ENCODE measurements at places on chromosomes 11 and 22. TPM values are rescaled to one million over a fixed set of nuclear protein-coding genes. Genes with fewer than 3 reads are reported as not detected.

GRCh38 chr22:28815111-28815510, 14.7 kb upstream of the XBP1 start:
- no peak for DNase-seq

- DNase-seq = no peak
Observed at GRCh38 chr11:61895718-61896059, 4.3 kb upstream of the FADS3 start.

DNA sequence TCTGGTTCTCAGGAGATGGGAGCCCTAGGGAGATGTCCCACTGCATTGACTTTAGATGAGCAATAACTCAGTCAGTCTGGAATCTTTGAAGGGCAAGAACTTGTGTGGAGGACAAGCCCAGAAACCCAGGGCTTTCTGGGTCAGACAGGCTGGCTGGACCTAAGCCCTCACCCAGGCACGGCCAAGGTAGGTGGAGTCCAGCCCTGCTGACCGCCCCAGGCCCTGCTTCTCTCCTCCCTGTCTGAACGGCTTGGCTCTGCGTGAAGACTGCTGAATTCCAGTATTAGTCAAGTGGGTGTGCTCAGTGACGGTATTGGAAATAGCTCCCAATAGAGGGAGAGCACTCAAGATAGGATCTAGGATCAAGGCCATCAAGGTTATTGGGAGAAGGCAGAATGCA, 6.1 kb downstream of the CXCR5 start:
- DNase-seq = no peak

C11orf97 gene
- not detected for total RNA-seq

DNA sequence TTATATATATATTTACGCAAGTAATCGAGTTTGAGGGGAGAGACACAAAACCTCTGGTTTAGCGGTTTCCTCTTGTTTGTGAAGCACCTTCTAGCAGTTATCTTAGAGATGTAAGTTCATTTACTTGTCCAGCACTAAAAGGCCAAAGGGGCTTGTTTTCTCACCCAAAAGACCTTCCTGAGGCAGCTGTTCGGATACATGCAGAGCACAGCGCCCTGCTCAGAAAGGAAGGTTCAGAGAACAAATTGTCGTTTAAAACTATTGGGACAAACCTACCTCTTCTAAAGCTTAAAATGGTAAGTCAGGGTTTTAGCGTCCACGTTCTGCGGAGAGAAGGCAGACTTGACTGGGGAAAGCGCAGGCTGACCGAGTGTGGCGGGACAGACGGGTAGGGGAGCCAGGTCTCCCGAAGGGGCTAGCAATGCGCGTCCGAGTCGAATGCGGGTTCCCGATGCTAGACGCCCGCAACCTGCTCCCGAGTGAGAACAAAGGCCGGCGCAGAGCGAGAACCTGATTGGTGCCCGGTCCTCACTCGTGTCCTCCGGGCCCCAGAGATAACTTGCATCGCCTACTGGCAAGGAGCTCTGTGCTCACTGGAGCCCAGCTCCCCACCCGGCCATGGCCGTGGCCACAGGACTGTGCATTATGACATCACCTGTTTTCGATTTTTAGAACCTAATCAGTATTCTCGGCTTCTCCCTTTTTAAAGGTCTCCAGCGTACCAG, 1.0 kb upstream of the SESN3 start:
- DNase-seq = peak; percentile 71

UVRAG gene
- total RNA-seq = 14.3 TPM

DNA sequence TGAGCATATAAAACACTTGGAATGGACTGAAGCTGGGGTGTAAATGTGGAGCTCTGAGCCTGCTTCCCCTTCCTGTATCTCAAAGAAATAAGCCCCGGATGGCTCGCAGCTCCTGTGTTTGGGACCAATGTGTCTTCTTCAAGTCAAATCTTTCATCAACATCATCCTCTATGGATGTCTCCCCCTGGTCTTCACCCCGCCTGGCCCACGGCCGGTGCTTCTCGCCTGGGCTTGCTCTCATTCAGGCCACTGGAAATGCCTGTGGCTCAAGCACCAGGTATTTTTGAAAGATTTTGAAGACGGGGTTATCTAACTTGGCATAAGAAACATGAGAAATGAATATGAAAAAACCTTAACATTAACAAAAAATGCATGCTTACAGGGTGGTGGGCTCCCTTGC, 769.8 kb downstream of the BRD1 start:
- no peak for DNase-seq

GRCh38 chr11:122617926-122618325, 37.6 kb upstream of the UBASH3B start:
- no peak for DNase-seq

GRCh38 chr22:29457730-29458129, 19.3 kb downstream of the RFPL1 start:
- peak; percentile 40 for DNase-seq

DEUP1 gene
- not detected for total RNA-seq

- DNase-seq = no peak
Observed at GRCh38 chr11:129967996-129968395, 34.6 kb downstream of the PRDM10 start.

GRCh38 chr11:133966172-133966651, 9.4 kb upstream of the IGSF9B start:
- DNase-seq = no peak

DNA sequence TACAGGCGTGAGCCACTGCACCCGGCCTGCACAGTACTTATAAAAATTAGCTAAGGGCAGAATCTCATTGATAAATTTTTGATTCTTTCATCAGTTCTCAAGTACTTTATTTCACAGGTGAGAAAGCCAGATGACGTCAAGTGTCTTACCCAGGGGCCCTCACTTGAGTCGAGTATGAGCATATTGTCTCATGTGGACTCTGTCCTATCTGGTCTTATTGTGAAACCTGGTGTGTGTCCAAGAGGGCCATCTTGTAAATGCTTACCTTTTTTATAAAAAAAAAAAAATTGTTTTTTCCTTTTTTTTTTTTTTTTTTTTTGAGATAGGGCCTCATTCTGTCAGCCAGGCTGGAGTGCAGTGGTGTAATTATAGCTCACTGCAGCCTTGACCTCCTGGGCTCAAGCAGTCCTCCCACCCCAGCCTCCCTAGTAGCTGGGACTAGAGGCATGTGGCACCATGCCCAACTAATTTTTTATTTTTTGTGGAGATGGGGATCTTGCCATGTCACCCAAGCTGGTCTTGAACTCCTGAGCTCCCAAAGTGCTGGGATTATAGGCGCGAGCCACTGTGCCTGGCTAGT, 6.0 kb downstream of the ACO2 start:
- DNase-seq = no peak

GRCh38 chr22:43393132-43393843, 18.5 kb upstream of the MPPED1 start:
- no peak for DNase-seq

- DNase-seq = no peak
Observed at GRCh38 chr11:19208959-19209546, 7.3 kb upstream of the CSRP3 start.

DNA sequence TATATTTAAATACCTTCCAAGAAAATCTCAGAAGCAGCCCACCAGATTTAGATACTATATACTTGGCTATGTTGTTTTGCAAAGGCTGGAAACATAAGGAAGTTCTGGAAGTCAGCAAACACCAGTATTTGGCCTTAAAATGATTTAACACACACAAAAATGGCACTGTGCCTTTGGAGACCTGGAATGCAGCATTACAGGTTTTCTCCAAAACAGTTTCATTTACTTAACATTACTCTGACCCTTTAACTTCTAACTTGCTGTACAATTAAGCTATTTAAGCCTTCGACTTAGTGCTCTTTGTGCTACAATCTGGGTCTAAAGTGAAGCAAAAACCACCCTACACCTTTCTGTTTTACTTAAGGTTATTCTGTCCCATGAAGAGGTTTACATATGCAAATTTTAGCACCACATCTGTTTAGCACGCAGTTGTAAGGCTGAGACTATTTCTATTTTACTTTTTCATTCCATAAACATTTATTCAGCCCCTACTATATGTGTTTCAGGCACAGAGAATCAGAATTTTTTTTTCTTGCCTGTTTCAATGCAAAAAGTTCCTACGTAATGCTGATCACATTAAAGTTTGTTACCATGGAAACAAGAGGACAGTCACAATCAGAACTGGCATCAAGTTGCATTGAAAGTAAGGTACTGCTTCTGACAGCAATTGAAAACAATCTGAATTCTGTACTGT, 70.3 kb downstream of the MAML2 start:
- no peak for DNase-seq

MN1 gene
- 0.36 TPM for total RNA-seq

DNA sequence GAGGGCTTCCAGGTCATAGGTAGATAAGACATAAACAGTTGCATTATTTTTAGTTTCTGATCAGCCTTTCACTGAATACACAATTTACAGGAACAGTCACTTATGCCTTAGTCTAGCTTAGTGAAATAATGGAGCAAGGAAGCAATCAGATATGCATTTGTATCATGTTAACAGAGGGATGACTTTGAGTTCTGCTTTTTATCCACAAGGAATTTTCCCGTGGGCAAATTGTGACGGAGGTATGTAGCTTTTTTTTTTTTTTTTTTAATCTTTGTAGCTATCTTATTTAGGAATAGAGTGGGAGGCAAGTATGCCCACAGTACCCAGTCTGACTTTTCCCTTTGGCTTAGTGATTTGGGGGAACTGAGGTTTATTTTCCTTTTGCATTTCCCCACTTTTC, 3.4 kb upstream of the NLRP10 start:
- DNase-seq = no peak

ANO5 gene
- not detected for total RNA-seq

DNA sequence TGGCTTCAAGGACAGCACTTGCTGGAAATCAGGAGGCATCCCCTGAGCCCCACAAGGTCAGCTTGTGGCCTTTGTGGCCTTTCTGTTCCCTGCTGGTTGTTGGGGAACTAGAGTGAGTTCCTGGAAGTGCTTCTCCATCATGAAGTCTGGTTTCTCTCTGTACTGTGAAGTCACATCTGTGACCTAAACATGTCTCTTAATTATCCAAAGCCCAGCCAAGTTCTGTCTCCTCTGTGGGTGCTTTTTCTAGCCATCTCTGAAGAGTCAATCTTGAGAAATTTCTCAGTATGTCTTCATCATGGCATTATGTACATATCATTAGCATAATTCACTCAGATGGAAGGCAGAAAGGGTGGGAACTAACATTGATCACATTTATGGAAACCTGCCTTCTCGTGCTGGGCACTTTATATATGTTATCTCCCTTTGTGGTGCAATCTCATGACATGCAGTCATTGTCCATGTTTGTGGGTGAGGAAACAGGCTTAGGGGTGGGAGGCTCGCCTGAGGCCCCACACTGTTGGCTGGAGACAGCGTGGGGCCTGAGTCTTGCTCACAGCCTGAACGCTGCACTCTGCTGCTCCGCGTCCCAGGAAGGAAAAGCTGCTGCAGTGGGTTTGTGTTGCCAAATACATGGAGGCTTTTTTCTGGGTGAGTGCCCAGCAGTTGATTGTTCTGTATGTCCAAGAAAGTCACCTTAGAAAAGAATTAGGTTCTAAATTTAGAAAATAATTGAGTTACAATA, 24.6 kb downstream of the IGHMBP2 start:
- no peak for DNase-seq

DNA sequence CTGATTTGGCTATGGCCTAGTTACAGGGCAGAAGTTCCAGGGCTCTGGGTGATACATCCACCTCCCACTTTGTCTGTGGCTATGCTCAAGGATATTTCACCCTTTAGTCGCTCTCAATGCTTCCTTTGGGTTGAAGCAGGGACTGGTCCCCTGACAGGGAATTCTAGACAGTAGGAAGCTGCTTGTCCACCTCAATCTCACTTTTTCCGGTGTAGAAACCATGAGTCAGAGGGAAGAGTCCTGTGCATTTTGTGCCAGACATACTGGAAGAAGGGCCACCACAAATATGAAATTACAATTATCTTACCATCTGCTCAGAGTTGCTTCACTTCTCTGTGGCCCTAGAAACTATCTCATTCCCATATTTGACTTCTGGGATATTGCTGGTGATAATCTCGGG, 413.7 kb upstream of the FAT3 start:
- DNase-seq = no peak

DNA sequence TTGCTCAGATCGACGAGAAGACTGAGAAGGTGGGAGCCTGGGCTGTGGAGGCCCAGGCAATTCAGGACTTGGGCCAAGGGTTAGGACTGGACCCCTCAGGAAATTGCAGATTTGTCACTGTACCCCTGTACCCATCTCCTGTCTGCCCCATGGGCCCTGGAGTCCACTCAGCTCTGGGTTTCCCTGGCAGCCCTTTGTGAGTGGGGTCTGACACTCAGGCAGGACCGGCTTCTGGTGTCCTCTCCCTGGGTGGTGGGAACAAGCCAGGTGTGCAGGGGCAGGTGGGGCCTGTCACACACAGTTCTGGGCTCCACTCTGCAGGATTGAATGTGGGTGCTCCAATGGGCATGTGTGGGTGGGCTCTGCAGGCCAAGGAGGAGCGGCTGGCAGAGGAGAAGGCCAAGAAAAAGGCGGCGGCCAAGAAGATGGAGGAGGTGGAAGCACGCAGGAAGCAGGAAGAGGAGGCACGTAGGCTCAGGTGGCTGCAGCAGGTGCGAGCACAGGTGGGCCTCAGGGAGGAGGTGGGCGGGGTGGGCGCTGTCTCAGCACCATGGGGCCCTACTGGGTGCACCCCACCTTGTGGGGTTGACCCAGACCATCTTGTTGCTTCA, 21.6 kb downstream of the INCENP start:
- no peak for DNase-seq

MPZL2 gene
- 1.2 TPM for total RNA-seq

DNA sequence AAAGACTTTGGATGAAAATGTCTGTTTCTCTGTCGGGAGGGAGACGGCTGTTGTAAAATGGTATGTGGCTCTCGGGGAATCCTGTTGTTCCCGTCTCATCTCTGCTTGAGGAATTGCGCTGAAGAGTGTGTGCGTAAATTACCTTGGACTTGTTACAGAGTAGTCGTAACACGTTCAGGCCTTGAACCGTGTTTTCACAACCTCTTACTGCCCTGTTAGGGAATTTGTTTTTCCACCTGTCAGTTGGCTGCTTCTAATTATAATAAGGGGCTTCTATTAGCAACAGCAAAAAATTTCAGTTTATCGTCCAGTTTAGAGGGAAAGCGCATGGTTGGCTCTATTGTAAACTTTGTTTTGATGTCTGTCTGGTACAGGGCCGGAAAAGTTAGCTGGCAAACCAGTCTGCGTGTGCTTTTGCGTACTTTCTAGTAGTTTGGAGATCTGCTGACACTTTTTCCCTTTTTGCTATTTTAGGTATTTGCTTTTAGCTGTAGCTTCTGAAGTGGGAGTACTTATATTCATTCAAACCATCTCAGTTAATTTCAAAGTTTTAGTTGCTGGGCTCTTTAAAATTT, 1.5 kb downstream of the HIPK3 start:
- DNase-seq = no peak

- no peak for DNase-seq
Observed at GRCh38 chr22:38246046-38246658, 26.7 kb downstream of the TMEM184B start.

OR51E2 gene
- not detected for total RNA-seq

- no peak for DNase-seq
Observed at GRCh38 chr11:7775689-7776088, 21.1 kb downstream of the OR5P2 start.

PLXNB2 gene
- 8.1 TPM for total RNA-seq

- DNase-seq = no peak
Observed at GRCh38 chr11:92130421-92130831, 94.2 kb upstream of the FAT3 start.

FBLN1 gene
- total RNA-seq = not detected

HEPN1 gene
- total RNA-seq = not detected

- no peak for DNase-seq
Observed at GRCh38 chr22:49357661-49358440, 469.8 kb downstream of the BRD1 start.

GAL gene
- total RNA-seq = not detected

MUC2 gene
- not detected for total RNA-seq

GRCh38 chr11:69921128-69922014, 102.2 kb upstream of the FGF3 start:
- no peak for DNase-seq

Data from CD8-positive, alpha-beta T cell (primary cell).